Activated gamma-delta T cell treated with anti-CD3 and anti-CD28 coated beads, Interleukin-2, amount 50 U/mL, for 16 hours (primary cell): ENCODE measurements at places on chromosomes 3 and 15.

GRCh38 chr3:8458238-8458661 lies 43.4 kb upstream of the LMCD1 start:
- DNase-seq, result no peak

DNA sequence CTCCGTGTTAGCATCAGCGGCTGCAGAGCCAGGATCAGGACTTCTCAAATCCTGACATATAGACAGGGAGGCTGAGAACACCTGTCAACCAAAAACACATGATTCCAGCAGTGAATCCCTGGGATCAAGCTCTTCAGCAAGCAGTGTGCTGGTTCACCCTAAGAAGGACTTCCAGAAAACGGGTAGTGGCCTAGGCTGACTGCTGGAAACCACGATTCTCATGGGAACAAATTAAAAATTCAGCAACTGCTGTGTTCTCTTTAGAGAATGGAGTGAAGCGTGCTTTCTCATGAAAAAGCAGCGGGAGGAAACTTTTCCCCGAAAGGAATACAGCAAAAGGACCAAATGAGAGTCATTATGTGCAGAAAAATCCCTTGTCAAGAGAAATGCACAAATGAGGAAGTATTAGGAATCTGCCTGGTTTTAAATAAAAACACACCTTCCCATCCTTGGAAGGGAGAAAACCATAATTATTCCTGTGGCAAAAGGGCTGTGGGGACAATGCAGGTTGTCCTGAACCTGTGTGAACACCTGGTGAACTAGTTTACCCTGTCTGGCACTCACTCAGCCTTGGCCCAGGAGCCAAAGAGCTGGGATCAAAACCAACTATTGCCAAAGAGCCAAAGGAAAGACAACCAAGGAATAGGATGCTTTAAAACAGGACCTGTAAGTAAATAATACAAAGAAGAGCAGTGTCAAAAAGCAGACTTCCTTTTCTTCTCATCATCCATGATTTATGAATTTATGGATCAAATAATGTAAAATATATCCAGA lies 13.4 kb downstream of the IL12A start:
- no peak for DNase-seq

GRCh38 chr15:75696311-75696720 lies 16.3 kb downstream of the CSPG4 start:
- no peak for DNase-seq

- DNase-seq, result no peak
Measured at GRCh38 chr15:25761971-25762662, 101.0 kb downstream of the ATP10A start.

DNA sequence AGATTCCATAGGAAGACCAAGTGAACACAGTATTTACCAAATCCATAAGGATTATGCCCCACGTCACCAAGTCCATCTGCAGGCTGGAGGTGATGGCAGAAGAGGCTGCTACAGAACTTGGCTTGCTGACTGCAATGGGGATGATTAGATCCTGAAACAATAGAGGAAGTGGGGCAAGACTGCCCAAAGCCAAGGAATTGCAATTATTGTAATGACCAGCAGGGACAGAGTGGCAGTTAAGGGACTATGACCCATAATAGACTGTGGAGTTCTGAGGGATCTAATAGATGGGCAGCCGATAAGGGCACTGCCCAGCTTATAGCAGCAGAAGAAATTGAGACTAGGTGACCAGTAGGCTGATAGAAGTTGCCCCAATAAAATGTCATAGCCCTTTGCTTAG lies 108.4 kb downstream of the MINAR1 start:
- no peak for DNase-seq

- no peak for DNase-seq
Measured at GRCh38 chr3:26825454-26825853, 202.9 kb downstream of the LRRC3B start.

- DNase-seq, result no peak
Measured at GRCh38 chr3:120839120-120839519, 68.9 kb upstream of the STXBP5L start.

GRCh38 chr3:194540274-194540905 lies 53.6 kb upstream of the ATP13A3 start:
- DNase-seq, result no peak

GRCh38 chr3:119625451-119626153 lies 27.9 kb downstream of the PLA1A start:
- DNase-seq, result no peak

DNA sequence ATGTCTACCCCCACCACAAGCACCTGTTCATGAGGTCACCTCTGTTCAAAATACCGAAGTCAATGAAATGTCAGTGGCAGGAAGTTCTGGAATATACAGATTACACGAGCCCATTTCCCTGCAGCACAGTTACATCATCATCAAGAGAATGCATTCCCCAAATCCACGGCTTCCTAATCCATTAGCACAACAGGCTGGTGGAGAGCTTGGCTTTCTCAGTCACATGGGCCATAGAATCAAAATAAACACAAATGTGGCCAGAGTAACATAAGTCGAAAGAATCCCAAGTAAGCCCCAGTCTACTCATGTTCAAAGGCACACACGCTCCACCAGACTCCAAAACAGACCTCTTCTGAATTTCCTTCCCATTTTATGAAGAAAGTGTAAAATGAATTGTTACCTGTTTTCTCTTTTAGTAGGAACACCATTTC lies 419.3 kb downstream of the MAGI1 start:
- DNase-seq, result no peak

GRCh38 chr3:8443829-8444791 lies 57.5 kb upstream of the LMCD1 start:
- DNase-seq, result no peak

- no peak for DNase-seq
Measured at GRCh38 chr3:157156837-157157635, 2.9 kb downstream of the CCNL1 start.

- DNase-seq, result no peak
Measured at GRCh38 chr3:133887803-133888703, 7.6 kb downstream of the RAB6B start.

DNA sequence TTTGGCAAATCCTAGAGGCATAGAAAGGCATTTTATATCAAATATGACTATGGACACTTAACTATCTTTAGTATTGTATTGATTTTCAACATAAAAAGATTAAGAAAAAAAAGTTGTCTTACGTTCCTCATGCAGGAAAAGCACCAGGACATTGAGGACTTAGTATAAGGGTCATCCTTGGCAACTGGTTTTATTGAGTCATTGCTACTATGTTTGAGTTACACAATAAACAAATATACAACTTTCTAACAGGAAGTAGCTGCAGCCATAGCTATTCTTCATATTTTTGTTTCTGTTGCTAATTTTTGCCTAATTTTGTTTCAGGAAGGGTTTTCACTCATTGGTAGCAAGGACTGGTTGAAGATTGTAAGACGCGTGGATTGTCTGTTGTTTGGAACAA lies 93.0 kb downstream of the NPTN start:
- DNase-seq, result no peak

DNA sequence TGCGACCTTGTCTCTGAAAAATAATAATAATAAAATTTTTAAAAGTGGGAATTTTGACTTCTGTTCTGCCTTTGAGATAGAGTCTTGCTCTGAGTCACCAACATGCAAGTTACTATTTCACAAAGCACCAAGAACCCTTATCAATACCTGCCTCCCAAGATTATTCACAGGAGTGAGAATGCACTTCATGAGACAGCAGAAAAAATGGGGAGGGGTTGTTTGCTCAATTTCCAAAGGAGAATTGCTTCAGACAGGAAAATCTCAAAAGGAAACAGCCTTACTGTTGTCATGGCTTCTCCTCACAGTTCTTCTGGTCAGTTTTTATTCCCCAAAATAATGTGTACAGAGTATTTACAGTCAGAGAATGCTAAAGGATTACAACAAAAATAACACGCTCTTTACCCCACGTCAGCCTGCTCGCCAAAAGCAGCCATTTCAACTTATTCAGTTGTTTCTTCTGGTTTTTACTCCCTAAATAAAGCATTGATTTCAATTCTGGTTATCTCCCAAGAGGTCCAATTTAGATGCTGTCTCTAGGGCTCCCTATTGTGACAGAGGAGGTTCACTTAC lies 89.0 kb downstream of the PPCDC start:
- DNase-seq, result no peak

DNA sequence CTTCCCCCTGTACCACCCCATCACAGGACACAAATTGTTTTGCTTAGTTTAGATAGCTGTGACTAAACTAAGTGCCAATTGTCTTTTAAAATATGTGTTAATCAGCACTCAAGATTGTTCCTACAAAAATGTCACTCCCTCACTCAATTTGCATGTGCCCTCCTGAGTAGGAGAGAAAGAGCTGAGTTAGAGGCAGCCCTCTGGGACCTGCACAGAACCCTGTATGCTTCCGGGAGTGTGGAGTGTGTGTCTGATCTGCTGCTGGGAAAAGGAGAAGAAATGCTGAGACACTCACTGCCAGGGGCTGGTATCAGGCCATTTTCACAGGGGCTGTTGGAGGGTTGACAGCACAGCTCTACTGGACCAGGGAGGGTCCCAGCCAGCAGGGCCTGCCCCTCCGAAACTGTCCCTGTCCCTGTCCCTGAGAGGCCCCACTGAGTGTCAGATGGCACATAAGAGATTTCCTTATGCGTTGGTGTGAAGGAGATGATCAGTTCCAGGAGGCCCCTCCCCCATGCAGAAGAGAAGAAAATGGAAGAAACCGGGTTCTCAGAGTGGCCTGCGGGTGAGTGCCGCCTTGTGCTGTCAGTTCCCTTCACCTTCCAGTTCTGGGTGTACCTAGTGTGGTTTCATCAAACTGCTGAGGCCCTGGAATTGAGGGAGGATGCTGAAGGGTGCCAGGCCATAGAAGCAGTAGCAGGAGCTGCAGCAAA lies 3.9 kb upstream of the B3GNT5 start:
- DNase-seq, result no peak

DNA sequence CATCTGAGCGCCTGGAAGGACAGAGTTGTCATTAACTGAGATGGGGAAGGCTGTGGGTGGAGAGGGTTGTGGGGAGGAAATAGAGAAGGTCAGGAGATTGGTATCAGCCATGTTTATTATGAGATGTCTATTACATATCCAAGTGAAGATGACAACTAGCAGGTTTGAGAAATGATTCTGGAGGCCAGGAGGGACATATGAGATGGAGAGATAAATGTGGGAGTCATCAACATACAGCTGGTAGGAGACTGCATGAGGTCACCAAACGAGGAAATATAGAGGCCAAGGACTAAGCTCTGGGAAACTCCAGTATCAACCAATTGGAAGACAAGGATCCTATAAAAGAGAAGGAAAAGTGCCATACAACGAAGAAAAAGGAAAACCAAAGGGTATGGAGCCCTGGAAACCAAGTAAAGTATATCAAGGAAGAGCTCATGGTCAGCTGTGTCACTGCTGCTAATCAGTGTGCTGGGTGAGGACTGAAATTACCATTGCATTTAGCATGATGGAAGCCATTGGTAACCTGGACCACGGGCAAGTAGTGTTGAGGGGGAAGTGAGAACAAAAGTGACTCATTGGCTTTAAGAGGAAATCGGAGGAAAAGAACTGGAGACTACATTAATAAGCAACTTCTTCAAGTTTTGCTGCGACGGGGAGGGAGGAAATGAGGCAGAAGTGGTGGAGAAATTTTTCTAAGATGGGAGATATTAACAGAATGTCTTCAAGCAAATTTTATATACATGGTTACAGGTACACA lies 14.0 kb upstream of the UACA start:
- no peak for DNase-seq

GRCh38 chr15:39720621-39721611 lies 61.7 kb downstream of the FSIP1 start:
- DNase-seq, result no peak

DNA sequence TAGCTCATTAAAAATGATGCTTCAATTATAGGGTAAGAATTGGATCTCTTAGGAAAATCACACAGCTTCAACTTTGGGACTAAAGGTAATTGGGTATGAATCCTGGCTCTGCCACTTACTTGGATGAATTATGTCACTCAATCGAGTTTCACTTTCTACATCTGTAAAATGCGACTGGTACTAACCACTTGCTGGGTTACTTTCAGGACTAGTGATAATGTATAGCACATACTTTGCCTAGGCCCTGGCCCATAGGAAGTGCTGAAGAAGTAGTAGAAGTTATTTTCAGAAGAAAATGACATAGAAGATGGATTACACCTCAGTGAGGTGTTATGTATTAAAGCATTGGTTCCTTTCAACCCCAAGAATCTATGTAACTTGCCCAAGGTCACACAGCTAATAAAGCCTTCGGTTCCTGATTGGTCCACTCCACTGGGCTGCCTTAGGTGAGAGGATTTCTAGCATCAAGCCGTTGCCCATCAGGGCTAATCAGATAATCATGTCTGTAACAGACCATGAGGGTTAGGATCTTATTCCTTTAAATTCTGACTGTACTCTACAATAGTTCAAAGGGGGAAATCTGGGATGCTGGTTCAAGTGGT lies 29.4 kb upstream of the AP4E1 start:
- no peak for DNase-seq

- no peak for DNase-seq
Measured at GRCh38 chr3:157355276-157355675, 81.4 kb upstream of the PTX3 start.

- DNase-seq, result peak; percentile 44
Measured at GRCh38 chr15:72722071-72722696, 36.2 kb downstream of the BBS4 start.

- no peak for DNase-seq
Measured at GRCh38 chr15:101326026-101326315, 30.9 kb upstream of the SNRPA1 start.

DNA sequence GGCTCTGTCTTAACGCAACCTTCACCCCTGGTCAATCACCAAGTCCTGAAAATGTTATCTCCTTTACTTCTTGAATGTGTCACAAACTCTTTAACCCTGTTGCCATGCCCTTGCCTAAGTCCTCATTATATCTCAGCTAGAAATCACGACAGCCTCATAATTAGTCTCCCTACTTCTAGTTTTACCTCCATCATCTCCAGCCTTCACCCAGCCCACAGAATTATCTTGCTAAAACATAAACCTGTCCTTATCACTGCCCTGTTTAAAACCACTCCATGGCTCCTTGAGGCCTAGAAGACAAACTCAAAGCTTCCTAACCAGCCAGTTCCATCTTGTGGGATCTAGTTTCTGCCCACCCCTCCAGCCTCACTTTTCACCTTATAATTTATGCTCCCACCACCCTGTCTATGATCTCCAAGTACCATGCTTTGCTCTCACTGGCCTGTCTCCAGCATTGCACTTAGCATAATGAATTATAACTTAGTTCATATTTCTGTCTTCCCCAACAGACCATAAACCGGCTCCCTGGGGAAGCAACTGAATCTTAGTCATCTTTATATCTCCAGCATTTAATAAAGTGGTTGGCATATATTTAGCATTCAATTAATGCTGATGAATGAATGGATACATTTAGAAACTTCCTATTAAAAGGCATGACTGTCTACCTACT lies 39.2 kb downstream of the GPR176 start:
- DNase-seq, result no peak

DNA sequence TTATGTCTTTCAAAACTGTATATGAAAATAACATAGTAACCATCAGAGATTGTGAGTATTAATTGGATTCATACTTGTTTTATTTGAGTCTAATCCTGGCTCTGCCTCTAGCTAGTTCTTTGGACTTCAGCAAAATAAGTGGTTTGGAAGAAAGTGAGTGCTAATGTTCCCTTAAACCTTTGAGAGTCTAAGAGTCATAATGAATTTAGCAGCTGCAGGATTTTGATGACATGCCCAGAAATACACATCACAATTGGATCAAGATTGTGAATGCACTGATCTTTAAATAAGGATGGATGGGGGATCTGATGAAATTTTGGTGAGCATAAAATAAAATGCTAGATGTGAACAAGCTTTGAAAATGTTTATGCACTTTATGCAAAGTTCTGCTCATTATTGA lies 79.9 kb upstream of the FAM98B start:
- no peak for DNase-seq
